ENCODE measurements at places on chromosomes 7 and 10.

DNA sequence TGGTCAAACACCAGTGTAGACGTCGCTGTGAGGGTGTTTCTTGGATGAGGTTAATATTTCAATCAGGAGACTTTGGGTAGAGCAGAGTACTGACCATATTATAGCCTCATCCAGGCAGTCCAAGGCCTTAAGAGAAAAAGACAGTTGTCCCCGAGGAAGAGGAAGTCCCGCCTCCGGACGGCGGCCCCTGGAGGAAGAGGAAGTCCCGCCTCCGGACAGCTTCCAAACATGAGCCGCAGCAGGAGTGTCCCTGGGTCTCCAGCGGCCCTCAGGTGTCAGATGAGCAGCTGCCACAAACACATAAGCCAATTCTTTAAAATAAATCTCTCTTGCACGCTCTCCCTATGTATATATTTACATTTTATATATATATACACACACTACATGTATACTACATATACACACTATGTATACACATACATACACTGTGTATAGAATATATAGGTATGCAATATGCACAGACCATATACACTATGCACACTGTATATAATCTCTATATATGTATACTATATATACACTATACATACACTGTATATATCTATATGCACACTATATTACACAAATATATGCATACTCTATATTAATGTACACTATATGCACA lies 37.5 kb downstream of the PWWP2B start:
- no peak for DNase-seq

GRCh38 chr10:67666416-67667034 lies 29.5 kb downstream of the CTNNA3 start:
- DNase-seq: peak; percentile 32

DNA sequence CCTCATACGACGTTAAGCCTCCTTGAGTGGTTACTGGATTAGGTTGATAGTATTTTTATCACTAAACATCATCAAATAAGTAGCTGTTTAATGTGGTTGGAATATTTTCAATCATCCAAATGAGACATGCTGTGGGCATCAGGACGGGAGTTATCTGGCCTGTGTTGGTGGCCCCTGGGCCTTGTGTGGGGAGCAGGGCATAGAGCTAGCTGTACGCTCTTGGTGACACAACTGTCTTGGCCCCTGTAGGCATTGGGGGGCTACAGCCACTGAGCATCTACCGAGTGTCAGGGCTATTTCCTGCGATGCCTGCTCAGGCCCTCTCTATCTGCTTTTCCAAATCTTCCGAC lies 28.3 kb downstream of the BAG3 start:
- DNase-seq: no peak

GRCh38 chr10:99325281-99325680 lies 3.9 kb upstream of the CNNM1 start:
- DNase-seq: peak; percentile 82

DNA sequence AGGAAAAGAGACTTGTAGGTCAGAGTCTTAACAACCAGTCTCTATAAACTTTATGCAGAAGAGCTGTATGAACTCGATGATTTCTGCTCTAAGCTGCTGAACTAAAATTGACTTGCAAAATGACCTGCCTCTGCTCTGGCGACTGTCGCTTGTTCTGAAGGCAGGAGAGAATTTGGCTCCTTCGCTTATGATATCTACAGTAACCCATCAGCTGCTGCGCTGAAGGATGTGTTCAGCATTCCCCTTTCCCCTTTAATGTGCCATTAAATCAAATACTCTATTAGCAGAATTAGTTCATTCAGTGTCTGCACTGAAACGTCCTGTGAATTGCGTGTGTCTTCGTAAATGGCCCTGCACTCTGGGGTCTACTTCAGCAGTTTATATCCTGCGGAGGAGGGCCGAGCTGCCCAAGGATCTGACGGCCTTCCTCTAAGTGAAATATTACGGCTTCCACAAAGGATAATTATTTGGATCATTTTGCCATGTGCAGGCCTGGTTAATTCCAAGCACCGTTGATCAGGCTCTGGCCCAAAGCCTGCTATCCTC lies 254.9 kb downstream of the SNX10 start:
- DNase-seq: no peak

GRCh38 chr7:115694424-115694823 lies 336.1 kb downstream of the TFEC start:
- no peak for DNase-seq

GRCh38 chr7:2399848-2400587 lies 3.4 kb upstream of the CHST12 start:
- peak; percentile 54 for DNase-seq

- DNase-seq: peak; percentile 26
Measured at GRCh38 chr7:23654508-23654907, 25.5 kb upstream of the FAM221A start.

DNA sequence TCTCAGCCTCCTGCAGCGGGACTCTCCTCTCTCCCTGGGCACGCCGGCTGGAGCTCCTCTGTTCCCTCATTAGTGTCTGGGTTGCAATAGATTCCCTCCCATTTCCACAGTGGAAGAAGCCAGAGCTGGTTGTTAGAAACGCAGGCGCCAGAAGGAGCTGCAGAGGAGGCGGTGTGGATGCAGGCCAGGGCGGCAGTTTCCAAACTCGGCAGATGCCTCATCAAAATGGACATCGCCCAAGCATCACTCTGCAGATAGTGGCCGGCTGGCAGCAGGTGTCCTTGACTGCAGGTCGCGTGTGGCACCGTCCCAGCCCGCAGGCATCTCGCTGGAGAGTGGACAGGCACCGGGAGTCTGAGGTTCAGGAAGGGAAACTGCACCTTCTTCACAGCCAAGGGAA lies 201.8 kb downstream of the TCERG1L start:
- peak; percentile 88 for DNase-seq

GRCh38 chr7:104793066-104793465 lies 220.9 kb upstream of the KMT2E start:
- no peak for DNase-seq

- DNase-seq: no peak
Measured at GRCh38 chr10:35372329-35372728, 36.0 kb downstream of the CCNY start.

GRCh38 chr10:87058171-87058570 lies 36.5 kb downstream of the GLUD1 start:
- peak; percentile 18 for DNase-seq

GRCh38 chr10:33722067-33722466 lies 387.6 kb upstream of the NRP1 start:
- no peak for DNase-seq

DNA sequence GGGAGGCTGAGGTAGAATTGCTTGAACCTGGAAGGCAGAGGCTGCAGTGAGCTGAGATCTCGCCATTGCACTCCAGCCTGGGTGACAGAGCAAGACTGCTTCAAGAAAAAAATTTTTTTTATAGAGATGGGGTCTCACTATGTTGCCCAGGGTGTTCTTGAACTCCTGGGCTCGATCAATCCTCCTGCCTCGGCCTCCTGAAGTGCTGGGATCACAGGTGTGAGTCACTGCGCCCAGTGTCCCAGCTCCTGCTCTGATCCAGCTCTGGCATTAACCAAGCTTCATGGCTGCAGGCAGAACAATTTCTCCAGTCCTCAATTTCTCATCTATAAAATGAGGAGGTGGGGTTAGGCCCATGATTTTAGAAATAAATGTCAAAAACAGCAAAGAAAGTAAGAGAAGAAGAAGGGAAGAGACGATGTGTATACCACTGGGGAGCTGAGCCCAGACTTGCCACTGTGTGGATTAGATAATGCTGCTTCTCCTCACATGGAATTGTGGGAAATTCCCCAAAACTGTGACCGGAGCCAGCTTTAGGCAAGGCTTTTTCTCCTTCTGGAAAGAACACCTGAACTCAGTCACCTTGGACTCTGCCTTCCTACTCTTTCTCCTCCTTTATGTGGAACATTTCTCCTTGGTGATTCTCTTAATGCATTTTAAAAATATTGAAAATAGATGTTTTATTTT lies 25.5 kb downstream of the IL15RA start:
- no peak for DNase-seq

GRCh38 chr7:50920031-50920635 lies 137.4 kb upstream of the GRB10 start:
- no peak for DNase-seq

DNA sequence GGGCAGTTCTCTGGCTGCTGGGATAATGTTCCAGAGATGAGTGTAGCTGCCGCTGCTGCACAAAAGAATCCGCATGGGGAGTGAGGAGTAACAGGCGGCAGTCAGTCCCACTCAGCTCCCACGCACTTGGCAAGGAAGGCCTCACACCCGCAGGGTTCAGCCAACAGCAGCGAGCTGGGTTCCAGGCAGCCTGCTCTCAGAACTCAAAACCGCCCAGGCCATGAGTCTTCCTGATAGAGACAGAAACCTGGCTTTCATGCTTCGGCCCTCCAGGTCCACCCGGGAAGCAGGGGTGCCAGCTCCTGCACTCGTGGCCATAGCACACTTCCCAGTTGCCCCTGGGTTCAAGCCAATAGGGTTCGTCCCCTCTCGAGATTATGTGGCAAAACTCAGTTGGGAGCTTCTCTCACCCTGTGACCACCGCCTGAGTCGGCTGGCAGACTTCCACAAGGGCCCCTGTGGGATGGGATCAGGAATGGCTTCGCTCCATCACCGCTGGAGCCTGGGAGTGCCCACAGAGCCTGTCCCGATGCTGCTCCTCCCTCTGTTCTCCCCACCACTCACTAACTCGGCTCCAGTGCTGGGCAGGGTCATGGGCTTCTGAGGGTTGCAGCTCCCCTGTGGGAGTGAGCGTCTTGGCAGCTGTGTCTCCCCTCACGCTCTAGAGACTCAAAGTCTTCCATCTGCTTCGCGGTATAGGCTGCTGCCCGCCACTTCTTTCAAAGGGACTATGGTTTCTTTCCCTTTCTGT lies 20.6 kb downstream of the CLRN3 start:
- no peak for DNase-seq

GRCh38 chr10:42645103-42645502 lies 6.7 kb upstream of the ZNF33B start:
- no peak for DNase-seq

GRCh38 chr7:74656441-74656836 lies 1.1 kb upstream of the GTF2I start:
- DNase-seq: peak; percentile 58

DNA sequence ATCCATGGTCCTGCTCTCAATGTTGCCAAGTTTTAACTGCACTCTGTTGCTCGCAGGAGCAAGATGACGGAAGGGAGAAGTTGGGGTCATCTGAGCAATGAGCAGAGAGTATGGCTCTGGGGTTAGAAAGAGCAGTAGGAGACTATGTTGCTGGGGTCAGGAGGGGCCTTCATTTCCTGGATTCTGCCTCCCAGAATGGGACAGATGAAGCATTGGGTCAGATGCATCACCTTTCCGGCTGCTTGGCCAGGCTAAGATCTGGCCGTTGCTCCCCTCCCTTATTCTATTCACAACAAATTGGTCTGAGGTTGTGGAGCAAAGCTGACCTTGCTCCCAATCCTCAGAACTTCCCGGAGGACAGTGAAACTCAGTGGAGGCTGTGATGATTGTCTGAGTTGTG lies 22.4 kb downstream of the STMP1 start:
- no peak for DNase-seq

DNA sequence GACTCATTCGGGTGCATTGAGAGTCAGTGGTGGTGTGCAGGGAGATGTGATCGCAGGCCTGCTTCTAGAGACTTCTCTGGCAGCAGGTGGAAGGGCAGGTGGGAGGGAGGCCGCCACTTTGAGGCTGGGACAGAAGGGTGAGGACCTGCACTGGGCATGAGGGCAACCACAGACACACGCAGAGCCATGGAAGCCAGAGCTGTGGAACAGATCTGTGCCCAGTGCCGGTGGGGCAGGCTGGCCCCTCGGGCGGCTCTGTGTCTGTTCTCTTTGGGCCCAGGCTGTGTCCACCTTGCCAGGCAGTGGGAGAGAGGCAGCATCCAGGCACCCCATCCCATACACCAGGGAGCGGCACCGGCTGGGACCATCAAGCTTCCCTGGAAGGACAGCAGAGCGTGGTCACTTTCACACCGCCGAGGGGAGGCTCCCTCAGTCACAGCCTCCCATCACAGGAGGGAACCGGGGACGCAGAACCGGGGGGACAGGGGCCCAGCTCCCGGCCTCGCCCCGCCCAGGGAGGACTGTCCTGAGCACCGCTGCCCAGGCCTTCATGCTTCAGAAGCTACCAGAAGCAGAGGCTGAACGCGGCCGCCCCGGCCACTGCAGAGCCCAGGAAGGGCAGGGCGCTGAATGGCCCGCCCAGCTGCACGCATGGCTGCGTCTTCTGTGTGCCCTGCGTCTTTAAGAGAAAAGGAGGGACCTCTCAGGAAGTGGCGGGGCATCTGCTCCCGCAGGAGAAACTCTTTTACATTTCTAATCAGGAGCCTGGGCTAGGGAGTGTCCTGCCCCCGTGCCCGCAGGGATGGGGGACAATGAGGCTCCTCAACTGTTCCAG lies 32.1 kb downstream of the EN2 start:
- peak; percentile 62 for DNase-seq

GRCh38 chr7:151138153-151138851 lies 29.2 kb downstream of the GBX1 start:
- DNase-seq: no peak

DNA sequence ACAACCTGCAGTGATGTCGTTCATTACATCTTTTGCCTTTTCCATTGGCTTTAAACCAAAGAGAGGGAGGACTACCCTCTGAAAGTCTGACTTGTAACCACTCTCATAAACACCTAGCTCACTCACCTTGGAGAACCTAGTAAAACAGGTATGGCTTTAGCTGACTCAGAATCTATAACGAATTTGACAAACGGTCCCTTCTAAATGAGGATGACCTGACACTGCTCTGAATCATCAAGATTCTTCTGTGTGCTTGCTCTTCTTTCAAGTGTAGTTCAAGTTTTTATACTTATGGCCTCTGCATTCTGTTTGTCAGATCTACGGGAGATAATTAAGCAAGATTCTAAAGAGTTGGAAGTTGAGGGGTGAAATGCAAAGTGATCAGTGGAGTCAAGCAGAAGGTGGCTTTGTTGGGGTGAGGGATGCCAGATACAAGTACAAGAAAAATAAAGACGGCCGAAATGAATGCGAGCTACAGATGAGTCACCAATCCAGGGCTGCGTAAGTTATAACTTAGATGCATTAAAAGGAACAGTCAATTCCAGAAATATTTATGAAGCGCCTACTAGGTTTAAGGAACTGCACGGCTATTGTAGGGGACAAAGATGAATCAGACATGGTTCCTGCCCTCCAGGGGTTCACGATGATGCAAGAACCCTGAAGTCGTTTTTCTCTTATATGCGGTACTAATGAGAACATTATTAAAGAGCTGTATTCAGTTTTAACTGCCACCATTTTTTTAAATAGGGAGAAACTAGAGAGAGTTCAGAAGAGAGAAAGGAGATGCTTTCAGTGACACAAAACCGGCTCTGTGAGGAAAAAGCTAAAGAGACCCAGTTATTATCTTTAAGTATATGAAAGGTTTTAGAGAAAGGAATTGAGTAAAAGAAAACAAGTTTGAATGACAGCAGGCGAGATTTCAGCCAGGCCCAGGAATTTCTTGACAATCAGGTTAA lies 6.5 kb downstream of the HIPK2 start:
- DNase-seq: no peak

- DNase-seq: no peak
Measured at GRCh38 chr7:155371331-155371883, 73.7 kb downstream of the INSIG1 start.

GRCh38 chr7:69739931-69740431 lies 141.7 kb downstream of the AUTS2 start:
- DNase-seq: peak; percentile 54
